ENCODE measurements at places on chromosomes 1 and 21.
A peak's percentile ranks its signal among the peaks of the same experiment; 100 is the strongest.

- H3K27ac ChIP-seq = no peak overlapping the region
- no peak overlapping the region for H3K4me3 ChIP-seq
- H3K27me3 ChIP-seq = peaks cover 26% of the 10 kb centered on the region
- H3K36me3 ChIP-seq = no peaks in the 10 kb centered on the region
- ATAC-seq = no peak
Measured at GRCh38 chr1:1075148-1075935, 1.2 kb upstream of the RNF223 start.

DNA sequence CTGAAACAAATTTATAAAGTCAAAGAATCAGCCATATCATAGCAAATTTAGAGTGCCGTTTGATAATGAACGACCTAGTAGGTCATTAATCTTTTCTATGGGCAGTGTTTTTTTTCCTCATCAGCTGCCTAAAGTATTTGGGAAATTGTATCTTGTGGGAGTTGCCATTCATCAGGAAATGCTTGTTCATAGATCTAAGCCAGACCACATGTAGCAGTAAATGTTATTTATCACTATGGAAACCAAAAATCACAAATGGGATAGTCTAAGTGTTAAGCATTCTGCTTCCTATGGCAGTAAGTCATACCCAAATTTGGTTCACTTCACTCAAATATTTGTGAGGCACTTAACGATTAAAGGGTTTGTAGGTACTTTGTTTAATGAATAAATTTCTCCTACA, 52.9 kb downstream of the LRRC8D start:
- peaks cover 30% of the 10 kb centered on the region for H3K36me3 ChIP-seq
- H3K4me3 ChIP-seq = no peak overlapping the region
- no peak overlapping the region for H3K27ac ChIP-seq
- H3K27me3 ChIP-seq = no peaks in the 10 kb centered on the region
- peaks cover 16% of the 10 kb centered on the region for H3K4me1 ChIP-seq

GRCh38 chr1:206808615-206809014, 36.3 kb upstream of the IL10 start:
- H3K4me1 ChIP-seq = peaks cover 21% of the 10 kb centered on the region
- H3K4me3 ChIP-seq = no peak overlapping the region
- peak; percentile 88 for ATAC-seq
- no peaks in the 10 kb centered on the region for H3K27me3 ChIP-seq

- ATAC-seq = peak; percentile 17
- peak overlapping the region; percentile 98 for H3K27ac ChIP-seq
- peak overlapping the region; percentile 3 for H3K4me3 ChIP-seq
- H3K36me3 ChIP-seq = no peaks in the 10 kb centered on the region
Measured at GRCh38 chr1:156104065-156104810, 10.3 kb upstream of the LMNA start.

DNA sequence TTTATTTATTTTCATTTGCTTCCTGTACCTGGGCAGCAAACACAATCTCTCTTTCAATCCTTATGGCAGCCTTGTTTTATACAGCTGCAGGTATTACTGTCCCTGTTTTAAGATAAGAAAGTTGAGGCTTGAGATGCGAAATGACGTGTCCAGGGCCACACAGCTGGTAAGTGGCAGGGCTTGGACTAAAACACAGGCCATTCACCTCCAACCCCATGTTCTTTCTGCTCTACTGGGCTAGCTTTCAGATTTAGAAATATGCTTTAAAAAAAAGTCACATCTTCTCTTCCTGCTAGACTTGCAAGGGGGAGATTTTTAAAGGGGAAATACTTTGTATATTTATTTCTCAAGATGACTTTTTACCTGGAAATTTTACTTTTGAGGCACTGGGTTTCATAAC, 62.8 kb downstream of the CNST start:
- peaks cover 21% of the 10 kb centered on the region for H3K4me1 ChIP-seq
- peak overlapping the region; percentile 74 for H3K27ac ChIP-seq
- H3K4me3 ChIP-seq = no peak overlapping the region

- no peak overlapping the region for H3K4me3 ChIP-seq
- ATAC-seq = peak; percentile 73
- H3K27ac ChIP-seq = peak overlapping the region; percentile 48
- no peaks in the 10 kb centered on the region for H3K36me3 ChIP-seq
Measured at GRCh38 chr1:66271216-66271903, 262.6 kb upstream of the SGIP1 start.

GRCh38 chr1:44798481-44799365, 1.5 kb upstream of the PLK3 start:
- no peaks in the 10 kb centered on the region for H3K27me3 ChIP-seq
- peaks cover 23% of the 10 kb centered on the region for H3K4me1 ChIP-seq
- H3K4me3 ChIP-seq = peak overlapping the region; percentile 91
- ATAC-seq = no peak
- peak overlapping the region; percentile 95 for H3K27ac ChIP-seq
- peaks cover 20% of the 10 kb centered on the region for H3K36me3 ChIP-seq

- H3K36me3 ChIP-seq = no peaks in the 10 kb centered on the region
- no peaks in the 10 kb centered on the region for H3K4me1 ChIP-seq
- no peak for ATAC-seq
- peaks cover 29% of the 10 kb centered on the region for H3K27me3 ChIP-seq
Measured at GRCh38 chr1:35675773-35676172, 34.4 kb upstream of the PSMB2 start.

Data from stimulated activated memory B cell treated with anti-CD40 and anti-IgM and Interleukin-4, amounts not matched to agents 10 μg/mL and 1 μg/mL and 100 μg/mL, for 72 hours (primary cell).